ENCODE measurements at places on chromosomes 2 and 18.

DNA sequence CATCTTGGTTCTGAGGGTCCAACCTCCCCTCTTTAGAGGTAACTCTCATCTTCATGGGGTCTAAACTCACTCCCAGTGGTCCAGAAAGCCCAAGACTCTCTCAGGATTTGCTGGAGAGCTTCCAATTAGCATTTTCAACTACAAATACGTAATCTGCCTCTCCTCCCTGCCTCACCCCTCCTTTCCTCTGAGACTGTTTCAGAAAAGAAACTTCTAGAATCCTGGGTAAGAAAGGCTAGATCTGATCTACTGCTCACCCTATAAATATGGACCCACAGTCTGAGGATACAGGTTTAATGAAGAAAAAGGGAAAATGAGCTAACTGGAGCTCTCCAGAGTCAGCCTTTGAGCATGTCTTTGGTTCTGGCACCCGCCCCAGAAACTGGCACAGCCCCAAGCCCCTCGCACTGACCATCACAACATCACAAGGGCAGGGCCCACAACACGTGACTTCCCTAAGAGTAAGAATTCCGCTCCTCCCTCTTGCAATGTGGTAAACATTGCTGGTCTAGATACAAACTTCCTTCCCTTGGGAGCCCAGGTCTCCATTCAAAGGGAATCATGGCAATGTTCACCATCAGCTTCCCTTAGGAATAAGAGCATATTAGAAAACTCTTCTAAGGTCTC is 21.7 kb upstream of the IHH start:
- DNase-seq = no peak

DNA sequence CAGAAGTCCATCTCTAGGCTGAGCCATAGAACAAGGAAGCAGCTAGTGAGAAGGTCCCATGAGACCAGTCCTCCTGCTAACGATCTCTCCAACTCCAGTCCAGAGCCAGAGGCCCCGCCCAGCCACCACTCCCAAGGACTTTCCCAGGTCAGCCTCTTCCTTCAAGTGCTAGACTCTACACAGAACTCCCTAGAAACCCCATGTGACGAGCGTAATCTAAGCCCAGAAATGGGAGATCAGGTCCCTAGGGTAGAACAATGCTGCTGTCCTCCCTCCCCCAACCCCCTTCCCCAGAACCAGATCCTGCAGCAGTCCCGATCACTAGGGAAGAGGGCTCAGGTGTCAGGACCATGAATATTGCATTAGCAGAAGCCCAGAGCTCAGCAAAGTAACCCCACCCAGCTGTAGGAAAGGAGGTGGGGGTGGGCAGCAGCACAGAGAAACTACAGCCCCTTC is 6.9 kb downstream of the DCTN1 start:
- no peak for DNase-seq

GRCh38 chr18:76416911-76417310 is 78.1 kb downstream of the ZNF516 start:
- DNase-seq = no peak

DNA sequence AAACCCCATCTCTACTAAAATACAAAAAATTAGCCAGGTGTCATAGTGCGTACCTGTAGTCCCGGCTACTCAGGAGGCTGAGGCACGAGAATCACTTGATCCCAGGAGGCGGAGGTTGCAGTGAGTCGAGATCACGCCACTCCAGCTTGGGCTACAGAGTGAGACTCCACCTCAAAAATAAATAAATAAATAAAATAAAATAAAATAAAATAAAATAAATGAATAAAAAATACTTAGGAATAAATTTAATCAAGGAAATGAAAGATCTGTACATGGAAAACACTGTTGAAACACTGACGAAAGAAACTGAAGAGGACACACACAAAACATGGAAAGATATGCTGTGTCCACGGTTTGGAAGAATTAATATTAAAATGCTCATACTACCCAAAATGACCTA is 56.5 kb upstream of the ASPRV1 start:
- DNase-seq = no peak

DNA sequence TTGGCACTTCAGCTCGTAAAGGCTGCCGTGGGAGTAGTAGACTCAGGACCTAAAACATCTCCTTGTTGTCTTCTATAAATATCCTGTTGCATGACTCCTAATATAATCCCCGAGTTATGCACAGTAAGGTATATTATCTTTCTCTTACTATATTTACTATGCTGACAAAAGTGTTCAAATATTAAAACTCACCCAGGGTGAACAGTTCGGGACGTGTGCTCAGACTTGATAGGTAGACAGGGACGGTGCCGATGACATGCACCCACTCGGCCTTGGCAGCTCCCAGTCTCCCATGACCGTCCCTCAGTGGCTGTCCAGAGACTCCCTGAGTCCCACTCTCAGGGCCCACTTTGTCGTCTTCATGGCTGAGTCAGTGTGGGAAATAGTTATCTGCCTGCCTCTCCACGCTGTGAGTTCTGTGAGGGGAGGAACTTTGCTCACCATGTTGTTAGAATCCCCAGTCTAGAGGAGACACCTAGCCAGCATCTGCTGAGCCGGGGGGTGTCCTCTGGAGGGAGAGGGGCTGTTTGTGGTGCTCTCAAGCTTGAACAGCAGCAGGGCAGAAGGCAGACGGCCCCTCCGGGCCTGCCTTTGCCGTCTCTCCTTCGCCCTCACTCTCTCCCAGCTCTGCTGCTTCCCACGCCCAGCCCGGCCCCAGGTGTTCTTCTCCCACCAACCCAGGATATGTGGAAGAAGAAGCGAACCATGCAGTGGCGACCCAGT is 75.0 kb downstream of the DGKD start:
- no peak for DNase-seq

DNA sequence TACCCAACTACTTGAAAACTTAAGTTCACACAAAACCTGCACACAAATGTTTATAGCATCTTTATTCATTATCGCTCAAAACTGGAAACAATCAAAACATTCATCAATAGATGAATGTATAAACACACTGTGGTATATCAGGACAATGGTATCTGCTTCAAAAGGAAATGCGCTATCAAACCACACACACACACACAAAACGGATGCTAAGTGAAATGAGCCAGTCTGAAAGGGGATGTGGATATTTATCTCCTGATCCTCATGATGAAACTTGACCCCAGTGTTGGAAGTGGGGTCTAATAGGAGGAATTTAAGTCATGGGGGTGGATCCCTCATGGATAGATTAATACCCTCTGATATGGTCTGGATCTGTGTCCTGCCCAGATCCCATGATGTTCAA is 22.0 kb downstream of the PDCL3 start:
- DNase-seq = no peak

DNA sequence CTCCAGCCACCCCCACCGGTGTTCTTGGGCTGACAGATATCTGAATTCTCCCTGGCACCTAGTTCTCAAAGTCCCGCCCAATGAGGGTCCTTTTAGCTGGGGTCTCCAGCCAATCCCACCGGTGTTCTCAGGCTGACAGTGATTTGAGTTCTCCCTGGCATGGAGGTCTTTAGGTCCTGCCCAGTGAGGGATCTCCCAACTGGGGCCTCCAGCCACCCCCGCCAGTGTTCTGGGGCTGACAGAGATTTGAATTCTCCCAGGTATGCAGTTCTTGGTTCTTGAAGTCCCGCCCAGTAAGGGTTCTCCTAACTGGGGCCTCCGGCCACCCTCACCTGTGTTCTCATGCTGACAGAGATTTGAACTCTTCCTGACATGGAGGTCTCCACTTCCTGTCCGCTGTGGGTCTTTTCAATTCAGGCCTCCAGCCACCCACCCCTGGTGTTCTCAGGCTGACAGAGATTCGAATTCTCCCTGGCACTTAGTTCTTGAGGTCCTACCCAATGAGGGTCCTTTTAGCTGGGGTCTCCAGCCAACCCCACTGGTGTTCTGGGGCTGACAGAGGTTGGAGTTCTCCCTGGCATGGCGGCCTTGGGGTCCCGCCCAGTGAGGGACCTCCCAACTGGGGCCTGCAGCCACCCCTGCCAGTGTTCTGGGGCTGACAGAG is 154.6 kb downstream of the ANKRD36 start:
- peak; percentile 2 for DNase-seq

DNA sequence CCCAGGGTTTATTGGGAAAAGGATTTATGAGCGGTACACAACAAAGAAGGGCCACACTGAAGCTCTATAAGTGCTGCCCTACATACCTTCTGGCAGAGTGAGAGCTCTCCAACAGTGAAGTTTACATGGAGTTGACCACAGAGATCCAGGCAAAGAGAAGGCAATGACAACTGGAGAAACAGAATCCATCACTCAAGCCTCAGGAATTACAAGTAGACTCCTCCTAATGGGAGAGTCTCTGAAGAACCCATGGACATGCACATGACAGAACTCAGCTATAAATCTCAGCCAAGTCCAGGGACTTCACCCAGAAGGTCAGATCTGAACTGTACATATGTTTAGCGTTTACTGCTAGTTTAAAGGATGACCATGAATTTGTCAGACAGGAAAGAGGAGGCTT is 164.7 kb downstream of the DNAH7 start:
- no peak for DNase-seq

- DNase-seq = no peak
These were observed 132.0 kb upstream of the REV1 start for GRCh38 chr2:99621774-99622173.

GRCh38 chr2:201126308-201127151 is 10.6 kb downstream of the CFLAR start:
- DNase-seq = no peak

DNA sequence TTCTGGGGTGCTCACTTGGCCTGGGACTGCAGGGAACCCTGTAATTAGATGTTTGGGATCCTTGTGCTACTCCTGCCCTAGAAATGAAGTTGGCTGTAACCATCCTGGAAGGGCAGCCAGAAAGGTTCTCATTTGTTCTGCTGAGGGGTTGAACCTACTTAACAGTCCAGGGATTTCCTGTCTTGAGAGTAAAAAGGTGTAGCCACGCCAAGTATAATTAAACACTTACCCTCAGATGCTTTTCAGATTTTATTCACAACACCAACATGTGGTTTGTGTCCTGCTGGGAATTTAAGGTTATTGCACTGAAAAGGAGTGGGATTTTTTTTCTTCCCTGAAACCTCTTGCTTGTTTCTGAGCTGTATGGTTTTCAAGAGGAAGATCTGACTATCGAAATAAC is 222.4 kb upstream of the APCDD1 start:
- DNase-seq = no peak

DNA sequence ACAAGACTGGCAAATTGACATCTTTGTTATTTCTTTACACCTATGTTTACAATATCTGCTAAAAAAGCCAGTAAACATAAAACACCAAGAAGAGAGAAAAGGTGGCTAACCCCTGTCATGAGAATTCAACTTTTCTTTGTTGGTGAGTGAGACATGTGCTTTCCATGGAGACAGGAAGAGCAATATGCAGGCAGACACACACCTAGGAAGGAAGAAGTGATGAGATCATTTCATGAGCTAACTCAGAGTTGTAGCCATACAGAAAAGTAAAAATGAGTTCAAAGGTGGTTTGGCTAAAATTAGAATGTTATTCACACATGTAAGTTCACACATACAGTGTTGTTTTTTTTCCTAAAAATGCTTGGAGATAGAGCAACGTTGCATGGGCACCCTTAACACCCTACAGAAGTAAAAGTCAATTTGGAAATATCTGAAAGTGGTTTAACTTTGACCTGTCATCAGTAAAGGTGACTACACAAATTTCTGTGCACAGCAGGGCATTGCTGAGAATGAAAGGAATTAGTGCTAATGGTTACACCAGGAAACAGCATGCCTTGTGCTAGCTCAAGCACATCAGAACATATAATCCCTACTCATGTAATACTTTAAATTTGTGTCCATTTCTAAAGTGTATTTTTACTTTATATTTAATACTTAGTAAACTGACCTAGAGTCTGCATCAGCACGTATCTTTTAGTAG is 557.6 kb downstream of the CBLN2 start:
- DNase-seq = no peak

DNA sequence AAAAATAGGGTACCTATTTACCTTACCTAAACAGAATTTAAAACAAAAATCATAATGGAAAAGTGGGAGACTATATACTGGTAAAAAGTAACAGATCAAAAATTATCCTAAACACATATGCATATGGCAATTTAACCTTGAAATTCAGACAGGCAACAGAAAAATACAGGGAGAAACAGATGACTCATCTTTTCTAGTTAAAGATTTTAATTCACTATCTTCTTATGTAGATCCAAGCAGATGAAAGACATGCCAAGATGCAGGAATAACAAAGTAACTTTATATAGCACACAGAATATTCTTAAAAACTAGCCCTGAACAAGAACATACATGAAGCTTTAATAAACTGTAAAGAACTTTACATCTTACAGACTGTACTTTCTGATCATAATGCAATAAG is 30.9 kb downstream of the PRPF40A start:
- DNase-seq = no peak

DNA sequence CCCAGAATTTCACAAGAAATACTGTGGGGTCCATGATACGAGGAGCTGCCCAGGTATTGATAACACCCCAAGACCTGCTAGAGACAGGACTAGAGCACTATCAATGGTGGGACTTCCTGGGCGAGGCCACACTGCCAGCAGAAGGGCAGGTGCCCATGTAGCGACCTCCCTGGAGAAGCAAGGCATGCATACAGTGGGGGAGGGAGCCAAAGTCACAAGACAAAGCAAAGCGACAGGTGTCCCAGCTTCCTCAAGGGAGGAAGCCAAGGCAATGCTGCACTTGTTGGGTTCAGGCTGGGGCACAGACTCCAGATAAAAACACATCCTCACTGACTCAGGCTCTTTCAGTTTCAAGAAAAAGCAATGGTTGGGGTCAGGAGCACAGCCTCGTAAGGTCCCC is 7.5 kb downstream of the CD207 start:
- no peak for DNase-seq

DNA sequence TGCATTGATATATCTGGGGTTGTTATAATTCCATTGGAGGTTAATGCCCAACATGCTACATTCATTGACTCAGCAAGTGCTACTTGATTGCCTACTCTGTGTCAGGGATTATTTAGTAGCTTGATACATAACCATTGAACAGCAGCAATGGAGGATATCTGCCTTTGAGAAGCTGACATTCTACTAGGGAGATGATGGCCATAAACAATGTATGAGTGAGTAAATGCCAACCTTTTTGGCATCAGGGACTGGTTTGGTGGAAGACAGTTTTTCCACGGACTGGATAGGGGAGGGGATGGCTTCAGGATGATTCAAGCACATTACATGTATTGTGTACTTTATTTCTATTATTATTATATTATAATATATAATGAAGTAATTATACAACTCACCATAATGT is 31.9 kb upstream of the TOGARAM2 start:
- no peak for DNase-seq

GRCh38 chr2:231807020-231807419 is 20.8 kb downstream of the COPS7B start:
- DNase-seq = no peak

GRCh38 chr2:43278564-43279220 is 52.3 kb upstream of the ZFP36L2 start:
- DNase-seq = no peak

GRCh38 chr2:142716463-142717242 is 160.8 kb upstream of the KYNU start:
- no peak for DNase-seq

- DNase-seq = no peak
These were observed 100.1 kb upstream of the MAP4K4 start for GRCh38 chr2:101597347-101597944.
